Stimulated activated naive CD8-positive, alpha-beta T cell treated with anti-CD3 and anti-CD28 coated beads, Interleukin-15, Interleukin-2, amounts not matched to agents 100 U/mL and 50 U/mL, for 24 hours (primary cell): ENCODE measurements at places on chromosomes 2 and 18.

- DNase-seq = no peak
Observed at GRCh38 chr2:38808677-38809076, 30.7 kb downstream of the GEMIN6 start.

- no peak for DNase-seq
Observed at GRCh38 chr2:219998107-219998506, 370.7 kb downstream of the SLC4A3 start.

DNA sequence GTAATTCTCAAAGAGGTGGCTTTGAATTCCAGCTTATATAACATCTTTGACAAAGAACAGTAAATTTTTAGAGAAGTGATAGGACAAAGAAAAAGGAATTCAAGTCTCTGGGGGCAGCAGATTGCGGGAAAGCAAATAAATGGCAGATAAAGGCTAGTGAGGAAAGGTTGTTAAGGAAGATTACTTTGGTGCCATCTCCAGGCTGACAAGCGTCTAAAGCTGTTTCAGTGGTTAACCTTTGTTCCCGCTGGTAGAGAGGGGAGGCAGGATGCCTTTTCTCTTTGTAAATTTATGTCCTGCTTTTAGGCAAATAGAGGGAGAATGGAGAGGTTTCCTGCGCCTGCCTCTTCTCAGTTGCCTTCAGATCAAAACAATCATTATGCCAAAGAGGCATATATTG lies 431.2 kb upstream of the CHST9 start:
- DNase-seq = no peak

DNA sequence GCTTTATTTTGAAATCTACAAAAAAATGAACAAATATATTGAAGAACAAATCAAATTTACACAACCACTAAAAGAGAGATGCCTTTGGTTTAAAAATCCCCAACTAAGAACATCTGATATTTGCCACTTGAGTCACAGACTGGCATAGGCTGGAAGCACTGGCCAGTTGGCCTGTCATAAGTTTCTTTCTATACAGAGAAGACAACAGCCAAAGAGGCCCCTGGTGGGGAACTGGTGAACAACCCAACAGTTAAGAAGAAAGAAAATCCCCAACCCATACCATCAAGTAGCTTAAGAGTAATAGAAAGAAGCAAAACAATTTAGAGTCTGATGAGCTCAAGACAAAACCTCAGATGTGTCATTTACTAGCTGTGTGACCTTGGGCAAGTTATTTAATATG lies 45.5 kb downstream of the OSR1 start:
- DNase-seq = no peak

DNA sequence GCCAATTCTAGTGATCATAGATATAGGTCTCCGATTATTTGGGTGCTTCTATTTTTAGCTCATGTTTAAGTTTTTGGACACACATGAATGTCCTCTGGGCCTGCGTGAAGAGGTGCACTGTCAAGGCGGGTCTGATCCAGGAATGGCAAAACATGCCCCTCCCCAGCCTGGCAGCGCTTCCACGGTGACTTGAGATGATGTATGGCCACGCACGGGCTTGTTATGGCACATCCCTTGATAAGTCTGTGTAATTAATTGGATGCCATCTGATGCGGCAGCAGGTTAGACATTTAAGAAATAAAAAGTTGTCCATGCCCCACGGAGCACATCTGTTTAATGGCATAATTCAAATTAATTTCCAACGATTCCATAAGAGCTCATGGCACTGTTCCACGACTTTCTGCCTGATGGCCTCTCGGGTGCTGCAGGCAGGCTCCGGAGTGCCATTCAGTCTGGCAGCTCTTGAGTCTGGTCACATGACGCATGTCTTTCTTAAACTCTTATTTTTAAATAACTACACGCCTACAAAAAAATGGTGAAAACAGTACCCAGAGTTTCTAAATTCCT lies 151.4 kb downstream of the ACKR3 start:
- DNase-seq = no peak

GRCh38 chr2:175156534-175156933 lies 11.5 kb downstream of the ATF2 start:
- DNase-seq = no peak

GRCh38 chr2:198337368-198337767 lies 533.0 kb downstream of the PLCL1 start:
- DNase-seq = no peak

GRCh38 chr2:146572598-146572997 lies 1272.2 kb upstream of the ACVR2A start:
- no peak for DNase-seq

- DNase-seq = no peak
Observed at GRCh38 chr2:96119389-96119751, 3.0 kb upstream of the ADRA2B start.

GRCh38 chr2:239157269-239157668 lies 243.6 kb downstream of the HDAC4 start:
- DNase-seq = no peak

GRCh38 chr2:153667475-153667874 lies 188.9 kb upstream of the RPRM start:
- no peak for DNase-seq

DNA sequence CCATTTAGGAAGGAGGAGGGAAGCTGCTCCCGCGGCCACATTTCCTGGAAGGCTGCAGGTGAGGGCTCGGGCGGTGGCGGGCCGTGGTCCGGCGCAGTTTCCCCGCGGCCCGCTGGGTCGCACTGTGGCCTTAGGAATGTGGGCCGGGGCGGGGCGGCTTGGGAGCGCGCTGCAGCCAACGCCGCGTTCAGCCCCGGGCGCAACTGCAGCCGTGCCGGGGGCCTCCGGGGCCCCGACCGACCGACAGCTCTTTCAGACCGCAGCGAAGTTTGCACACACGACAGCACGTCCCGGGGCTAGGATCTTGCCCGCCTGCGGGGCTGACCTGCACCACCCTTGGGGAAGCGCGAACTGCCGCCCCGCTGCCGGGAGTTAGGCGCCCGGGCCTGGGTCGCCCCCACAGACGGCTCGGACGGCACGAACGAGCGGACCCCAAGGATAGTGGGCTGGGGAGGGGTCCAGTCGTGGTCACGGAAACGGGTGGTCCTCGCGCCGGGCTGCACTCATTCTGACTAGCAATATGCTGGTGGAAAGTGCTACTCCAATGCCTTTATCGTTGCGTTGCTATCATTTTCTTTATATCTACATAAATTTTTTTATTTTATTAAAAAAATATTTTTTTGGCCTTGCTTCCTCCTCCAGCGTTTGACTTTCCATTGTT lies 69.9 kb upstream of the DLX2 start:
- DNase-seq = peak; percentile 74

- no peak for DNase-seq
Observed at GRCh38 chr2:15674637-15675455, 83.2 kb downstream of the DDX1 start.

GRCh38 chr2:46097714-46098480 lies 199.3 kb upstream of the EPAS1 start:
- no peak for DNase-seq

DNA sequence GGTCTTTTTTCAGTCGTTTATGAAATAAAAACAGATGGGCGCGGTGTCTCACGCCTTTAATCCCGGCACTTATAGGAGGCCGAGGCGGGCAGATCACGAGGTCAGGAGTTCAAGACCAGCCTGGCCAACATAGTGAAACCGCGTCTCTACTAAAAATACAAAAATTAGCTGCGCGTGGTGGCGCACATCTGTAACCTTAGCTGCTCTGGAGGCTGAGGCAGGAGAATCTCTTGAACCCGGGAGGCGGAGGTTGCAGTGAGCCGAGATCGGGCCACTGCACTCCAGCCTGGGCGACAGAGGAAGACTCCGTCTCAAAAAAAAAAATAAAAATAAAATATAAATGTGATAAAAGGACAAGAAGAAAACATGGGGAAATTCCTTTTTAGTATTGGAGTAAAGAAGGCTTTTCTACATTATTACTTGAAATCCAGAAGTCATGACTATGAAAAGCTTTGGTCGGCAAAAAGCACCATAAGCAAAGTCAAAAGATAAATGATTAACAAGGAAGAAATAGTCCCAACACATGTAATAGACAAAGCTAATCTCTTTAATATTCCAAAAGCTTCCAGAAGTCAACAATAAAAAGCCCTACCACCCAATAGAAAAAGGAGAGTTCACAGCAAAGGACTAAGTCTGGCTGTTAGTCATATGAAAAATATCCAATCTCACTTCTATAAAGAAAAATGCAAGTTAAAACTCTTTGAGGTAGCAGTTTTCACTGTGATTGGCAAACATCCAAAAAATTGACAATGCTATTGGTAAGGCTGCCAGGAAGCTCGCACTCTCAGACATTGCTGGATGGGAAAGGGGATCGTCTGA lies 1.4 kb upstream of the FAM168B start:
- DNase-seq = no peak

DNA sequence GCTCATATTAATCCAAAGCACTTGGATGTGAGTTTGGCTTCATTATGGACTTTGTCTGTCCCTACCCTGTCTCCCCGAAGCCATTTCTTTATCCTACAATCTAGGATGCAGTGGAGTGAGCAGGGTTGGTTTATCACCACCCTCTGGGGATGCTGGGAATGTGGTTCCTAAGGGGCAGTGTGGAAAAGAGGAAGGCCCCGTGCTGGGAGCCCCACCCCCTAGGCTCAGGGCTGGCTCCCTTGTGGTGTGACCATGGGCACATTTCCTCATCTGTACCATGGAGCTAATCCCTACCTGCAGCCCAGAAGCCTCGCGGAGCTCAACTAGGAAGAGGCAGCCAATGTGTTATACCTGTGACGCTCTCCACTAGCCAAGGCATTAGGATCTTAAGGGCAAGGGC lies 92.5 kb downstream of the TGOLN2 start:
- DNase-seq = no peak

- DNase-seq = no peak
Observed at GRCh38 chr2:227627769-227628168, 10.5 kb downstream of the SCYGR4 start.

- no peak for DNase-seq
Observed at GRCh38 chr2:168790226-168790902, 12.1 kb upstream of the NOSTRIN start.

DNA sequence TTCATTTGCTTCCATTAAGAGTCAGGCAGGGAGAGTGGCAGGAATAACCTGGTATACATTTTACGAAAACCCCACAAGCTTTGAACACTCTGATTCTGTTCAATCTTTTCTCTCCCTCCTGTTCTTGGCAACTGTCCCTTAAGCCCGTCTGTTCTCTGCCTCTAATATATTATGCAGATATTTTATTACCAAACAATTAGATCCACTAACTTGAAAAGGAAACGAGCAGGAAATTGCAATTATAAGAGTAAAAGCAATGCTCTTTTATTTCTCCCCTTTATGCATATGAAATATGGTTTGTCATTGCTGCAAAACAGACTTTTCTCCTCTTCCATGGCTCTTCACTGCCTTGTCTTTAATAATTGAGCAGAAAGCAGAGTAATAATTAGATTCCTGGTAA lies 149.1 kb upstream of the CELF4 start:
- no peak for DNase-seq

DNA sequence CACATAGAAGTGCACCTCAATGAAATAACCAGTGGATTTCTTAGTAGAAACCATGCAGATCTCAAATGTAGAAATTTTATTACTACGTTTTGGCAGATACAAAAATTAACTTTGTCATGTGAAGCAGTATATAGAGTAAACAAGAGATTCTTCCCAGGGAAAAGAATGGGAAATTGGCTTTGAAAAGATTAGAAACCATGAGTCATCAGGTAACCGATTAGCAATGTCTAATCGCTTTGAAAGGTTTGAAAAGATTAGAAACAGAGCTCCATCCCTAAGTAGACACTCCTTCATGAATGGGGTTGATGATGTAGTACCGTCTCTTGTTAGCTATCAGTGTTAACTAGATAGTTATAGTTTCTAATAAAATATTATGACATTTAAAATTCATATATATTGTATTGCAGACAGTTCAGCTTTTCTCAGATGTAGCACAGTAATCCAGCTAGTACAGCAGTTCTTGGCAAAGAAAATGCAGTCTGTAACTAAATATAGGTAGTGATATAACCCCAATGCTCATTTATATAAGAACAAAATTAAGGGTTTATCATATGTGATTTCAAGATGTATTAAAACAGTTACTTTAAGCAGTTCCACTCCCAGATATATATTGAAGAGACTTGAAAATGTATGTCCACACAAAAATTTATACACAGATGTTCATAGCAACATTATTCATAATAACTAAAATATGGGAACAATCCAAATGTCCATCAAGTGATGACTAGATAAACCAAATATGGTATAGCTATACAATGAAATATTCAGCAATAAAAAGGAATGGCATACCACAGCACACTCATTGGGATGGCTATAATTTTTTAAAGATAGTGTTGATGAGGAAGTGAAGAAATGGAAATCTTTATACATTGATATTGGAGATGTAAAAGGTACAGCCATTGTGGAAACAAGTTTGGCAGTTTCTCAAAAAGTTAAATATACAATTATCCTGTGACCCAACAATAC lies 113.9 kb downstream of the PTPN4 start:
- DNase-seq = no peak

GRCh38 chr2:145725876-145726275 lies 1206.0 kb upstream of the ZEB2 start:
- DNase-seq = no peak

- no peak for DNase-seq
Observed at GRCh38 chr2:231348704-231349373, 46.7 kb upstream of the B3GNT7 start.

DNA sequence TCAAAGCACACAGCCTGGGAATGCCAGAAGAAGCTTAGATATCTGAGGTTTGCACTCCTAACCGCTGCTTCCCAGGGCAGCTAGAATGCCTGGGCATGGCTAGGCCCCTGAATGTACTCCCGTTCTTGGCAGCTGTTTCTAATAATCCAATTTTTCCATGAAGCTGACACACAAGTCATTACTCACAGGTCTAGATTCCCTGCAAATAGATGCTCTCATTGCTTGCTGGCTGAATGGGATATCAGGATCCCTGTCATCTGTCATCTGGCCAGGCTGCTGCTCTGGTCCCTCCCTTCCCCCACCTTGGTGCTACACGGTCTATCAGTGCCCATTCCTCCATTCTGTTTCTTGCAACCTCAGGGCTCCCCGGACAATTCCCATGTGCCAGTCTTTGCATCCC lies 40.7 kb upstream of the TEX51 start:
- no peak for DNase-seq

- no peak for DNase-seq
Observed at GRCh38 chr2:40448476-40449079, 3.3 kb downstream of the SLC8A1 start.

DNA sequence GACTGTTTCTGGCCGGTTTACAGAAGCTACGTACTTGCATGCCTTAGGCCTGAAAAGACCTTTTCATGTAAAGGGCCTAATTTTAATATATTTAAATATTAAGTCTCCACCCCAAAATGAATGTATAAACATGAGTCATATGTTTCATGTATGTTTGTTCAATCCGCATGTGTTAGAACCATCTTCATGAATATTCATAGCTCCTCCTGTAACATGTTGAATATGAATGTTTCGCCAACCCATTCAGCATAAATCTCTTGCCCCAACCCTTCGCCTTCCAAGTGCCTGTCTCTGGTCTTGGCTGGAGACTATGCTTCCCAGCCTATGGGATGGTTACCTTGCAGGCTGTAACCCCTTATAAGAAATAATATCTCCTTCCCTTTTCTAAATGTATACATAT lies 212.5 kb downstream of the SCG2 start:
- no peak for DNase-seq

DNA sequence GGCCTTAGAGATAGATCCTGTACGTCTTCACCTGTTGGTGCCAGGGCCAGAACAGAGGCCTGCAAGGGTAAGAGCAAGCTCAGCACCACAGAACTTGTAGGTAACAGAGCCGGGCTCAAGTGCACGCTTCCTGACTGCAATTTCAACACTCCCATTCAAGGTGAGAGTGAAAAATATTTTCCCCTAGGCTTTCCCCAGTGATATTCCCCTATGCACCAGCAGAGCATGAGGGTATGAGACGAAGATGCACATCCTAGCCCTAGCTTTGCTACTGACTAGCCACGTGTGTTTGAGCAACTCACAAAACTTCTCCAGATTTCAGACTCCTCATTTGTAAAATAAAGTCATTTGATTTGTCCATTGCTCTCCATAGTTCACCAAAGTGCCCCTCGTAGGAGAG lies 411.6 kb downstream of the ZNF521 start:
- no peak for DNase-seq
